ENCODE measurements at places on chromosomes 13 and 19. TPM values are rescaled to one million over a fixed set of nuclear protein-coding genes. Genes with fewer than 3 reads are reported as not detected.

DNA sequence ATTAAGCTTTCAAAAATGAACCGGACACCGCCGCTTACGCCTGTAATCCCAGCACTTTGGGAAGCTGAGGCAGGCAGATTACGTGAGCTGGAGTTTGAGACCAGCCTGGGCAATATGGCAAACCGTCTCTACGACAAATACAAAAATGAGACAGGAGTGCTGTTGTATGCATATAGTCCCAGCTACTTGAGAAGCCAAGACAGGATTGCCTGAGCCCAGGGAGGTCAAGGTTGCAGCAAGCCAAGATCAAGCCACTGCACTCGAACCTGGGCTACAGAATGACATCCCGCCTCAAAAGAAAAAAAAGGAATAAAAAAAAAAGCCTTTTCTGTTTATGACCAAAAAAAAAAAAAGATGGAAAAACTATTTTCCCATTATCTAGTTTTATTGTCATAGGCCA lies 96.4 kb downstream of the RBM26 start:
- DNase-seq = no peak

- DNase-seq = no peak
Measured at GRCh38 chr19:32773126-32773525, 53.6 kb downstream of the TDRD12 start.

GRCh38 chr13:109148243-109148642 lies 518.8 kb downstream of the MYO16 start:
- peak; percentile 81 for DNase-seq

- DNase-seq = no peak
Measured at GRCh38 chr19:50263176-50263575, 59.8 kb downstream of the MYH14 start.

The ZNF835 gene
- not detected for total RNA-seq

GRCh38 chr13:45859705-45860104 lies 8.2 kb upstream of the SIAH3 start:
- no peak for DNase-seq

- no peak for DNase-seq
Measured at GRCh38 chr13:33426131-33426530, 140.6 kb upstream of the STARD13 start.

DNA sequence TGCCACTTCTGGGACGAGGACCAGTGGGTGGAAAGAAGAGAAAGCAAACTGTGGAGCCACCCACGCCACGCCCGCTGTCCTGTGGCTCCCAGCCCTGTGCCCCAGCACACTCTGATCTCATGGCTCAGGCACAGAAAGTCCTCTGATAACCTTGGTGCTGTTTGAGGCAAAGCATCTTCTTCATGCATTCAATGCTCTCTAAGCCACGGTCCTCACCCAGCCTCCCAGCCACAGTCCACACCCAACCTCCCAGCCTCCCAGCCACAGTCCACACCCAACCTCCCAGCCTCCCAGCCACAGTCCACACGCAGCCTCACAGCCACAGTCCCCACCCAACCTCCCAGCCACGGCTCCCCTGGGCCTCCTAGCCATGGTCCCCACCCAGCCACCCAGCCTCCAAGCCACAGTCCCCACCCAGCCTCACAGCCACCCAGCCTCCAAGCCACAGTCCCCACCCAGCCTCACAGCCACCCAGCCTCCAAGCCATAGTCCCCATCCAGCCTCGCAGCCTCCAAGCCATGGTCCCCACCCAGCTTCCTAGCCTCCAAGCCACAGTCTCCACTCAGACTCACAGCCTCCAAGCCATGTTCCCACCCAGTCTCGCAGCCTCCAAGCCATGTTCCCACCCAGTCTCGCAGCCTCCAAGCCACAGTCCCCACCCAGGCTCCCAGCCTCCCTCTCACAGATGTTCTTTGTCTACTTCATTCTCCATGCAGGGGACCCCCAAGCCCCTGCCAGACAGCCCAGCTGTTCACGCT lies 74.9 kb downstream of the SOX1 start:
- no peak for DNase-seq

GRCh38 chr19:10018786-10019185 lies 5.5 kb downstream of the RDH8 start:
- no peak for DNase-seq

The PSG1 gene
- total RNA-seq = not detected

- no peak for DNase-seq
Measured at GRCh38 chr13:94478913-94479312, 569 bp downstream of the DCT start.

DNA sequence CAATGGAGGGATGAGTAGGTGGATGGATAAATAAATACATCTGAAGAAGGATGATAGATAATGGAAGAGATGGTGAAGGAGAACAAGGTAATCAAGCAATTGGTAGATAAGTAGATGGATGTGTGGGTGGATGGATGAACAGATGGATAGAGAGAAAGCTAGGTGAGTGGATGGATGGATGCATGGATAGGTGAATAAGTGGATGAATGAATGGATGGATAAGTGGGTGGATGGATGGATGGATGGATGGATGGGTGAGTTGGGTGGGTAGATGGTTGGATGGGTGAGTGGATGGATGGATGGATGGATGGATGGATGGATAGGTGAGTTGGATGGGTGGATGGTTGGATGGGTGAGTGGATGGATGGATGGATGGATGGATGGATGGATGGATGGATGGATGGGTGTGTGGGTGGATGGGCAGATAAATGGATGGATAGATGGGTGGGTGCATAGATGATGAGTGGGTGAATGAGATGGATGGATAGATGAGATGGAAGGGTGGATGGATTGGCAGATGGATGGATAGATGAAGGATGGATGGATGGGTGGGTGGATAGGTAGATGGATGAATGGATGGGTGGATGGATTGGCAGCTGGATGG lies 6.3 kb downstream of the SEMA6B start:
- no peak for DNase-seq

The KLC3 gene
- total RNA-seq = 0.37 TPM

The FBXO17 gene
- 21.0 TPM for total RNA-seq

The TMEM59L gene
- not detected for total RNA-seq

GRCh38 chr13:36046672-36047071 lies 84.5 kb downstream of the DCLK1 start:
- DNase-seq = no peak

DNA sequence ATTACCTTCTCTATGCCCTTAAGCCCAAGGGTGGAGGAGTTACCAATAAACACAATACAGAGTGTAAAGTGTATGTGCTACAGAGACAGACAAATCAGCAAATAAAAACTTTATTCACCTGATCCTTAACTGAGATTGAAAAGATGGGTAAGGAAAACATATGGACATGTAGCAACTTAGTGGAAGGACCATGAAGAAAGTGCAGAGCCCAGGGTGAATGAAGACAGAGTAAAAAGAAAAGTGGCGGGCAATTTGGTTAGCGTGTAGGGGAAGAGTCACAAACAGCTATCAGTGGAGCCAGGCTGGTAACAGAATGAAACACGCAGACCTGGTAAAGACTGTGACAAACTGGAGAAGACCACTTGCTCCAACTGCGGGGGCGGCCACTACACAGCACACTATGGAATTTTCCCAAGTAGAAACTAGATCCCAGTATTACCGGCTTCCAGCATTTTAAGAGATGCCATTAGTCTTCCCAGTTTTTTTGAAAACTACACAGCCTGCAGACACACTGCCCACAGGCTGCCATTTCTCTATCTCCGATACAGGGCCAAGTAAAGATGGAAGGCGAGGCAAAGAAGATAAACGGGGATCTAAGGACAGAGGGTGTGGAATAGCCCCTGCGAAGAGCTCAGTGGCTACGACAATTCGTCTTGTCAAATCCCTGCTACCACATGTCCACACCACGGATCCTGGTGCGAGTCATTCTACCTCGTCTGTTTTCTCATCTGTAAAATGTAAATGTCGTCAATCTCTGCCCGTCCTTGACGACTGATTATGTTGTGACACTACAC lies 1.2 kb downstream of the UQCRFS1 start:
- no peak for DNase-seq

GRCh38 chr19:10861103-10861651 lies 10.2 kb upstream of the CARM1 start:
- no peak for DNase-seq

DNA sequence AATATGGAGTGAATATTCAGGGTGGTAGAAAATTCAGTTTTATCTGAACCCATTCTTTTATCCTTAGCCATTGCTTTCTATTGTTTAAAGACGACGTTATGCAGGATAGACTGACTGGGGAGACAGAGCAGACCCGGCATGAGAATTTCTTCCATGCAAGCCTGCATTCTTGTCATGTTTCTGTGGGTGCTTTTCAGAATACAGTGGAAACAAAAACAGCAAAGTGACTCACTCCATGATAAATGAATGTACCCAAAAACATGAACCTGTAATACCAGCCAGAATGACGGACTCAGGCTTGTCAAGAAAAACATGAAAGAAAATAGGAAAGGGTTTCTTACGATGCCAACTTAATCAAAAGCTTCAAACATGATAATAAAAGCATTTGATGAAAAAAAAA lies 924.0 kb downstream of the EFNB2 start:
- DNase-seq = peak; percentile 65

The UPK1A gene
- total RNA-seq = not detected

All from SJSA1 (cell line).